Stimulated activated CD4-positive, alpha-beta T cell treated with anti-CD3 and anti-CD28 coated beads, TNF-alpha, amount 100 ng/mL, for 4 hours (primary cell): ENCODE measurements at places on chromosomes 6 and 20.

- no peak for DNase-seq
Observed at GRCh38 chr6:161459008-161459615, 185.3 kb upstream of the AGPAT4 start.

DNA sequence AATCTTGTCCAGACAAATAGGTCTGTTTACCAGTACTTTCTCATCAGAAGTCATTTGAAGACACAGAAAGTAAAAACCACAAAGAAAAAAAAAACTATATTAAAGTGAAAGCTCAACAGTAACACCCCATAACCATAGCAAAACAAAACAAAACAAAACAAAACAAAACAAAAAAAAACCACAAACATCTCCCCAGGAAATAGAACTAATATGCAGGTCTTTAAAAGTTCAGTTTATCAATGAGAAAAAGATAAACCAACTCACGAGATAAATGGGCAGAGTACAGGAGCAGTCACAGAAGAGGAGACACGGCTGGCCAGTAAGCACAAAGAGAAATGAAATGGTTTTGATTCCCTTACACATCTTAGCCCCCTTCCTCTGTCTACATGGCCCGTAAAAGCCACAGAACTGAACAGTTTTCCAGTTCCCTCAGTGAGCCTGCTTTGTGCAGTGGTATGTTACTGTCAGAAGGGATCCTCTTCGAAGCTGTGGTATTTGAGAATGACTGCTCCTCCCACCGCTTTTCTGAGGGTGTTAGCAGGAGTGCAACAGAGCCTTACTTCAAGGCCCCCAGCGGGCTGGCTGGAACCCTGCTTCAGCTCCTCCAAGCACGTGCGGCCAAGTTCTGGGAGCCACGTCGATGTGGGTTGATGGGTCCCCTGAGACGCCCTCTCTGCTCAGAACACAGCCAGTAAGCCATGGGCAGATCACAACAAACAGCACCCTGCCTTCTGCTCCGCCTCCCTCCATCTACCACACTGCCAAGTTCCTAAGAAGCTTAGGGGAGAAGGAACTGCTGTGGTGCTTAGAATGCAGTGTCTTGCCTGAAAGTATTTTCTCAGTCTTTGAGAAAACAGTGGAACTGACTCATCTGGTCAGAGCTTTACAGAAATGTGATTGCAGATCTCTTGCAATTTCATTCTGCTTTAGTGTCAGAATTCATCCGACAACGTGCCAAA lies 14.0 kb downstream of the UST start:
- peak; percentile 13 for DNase-seq

DNA sequence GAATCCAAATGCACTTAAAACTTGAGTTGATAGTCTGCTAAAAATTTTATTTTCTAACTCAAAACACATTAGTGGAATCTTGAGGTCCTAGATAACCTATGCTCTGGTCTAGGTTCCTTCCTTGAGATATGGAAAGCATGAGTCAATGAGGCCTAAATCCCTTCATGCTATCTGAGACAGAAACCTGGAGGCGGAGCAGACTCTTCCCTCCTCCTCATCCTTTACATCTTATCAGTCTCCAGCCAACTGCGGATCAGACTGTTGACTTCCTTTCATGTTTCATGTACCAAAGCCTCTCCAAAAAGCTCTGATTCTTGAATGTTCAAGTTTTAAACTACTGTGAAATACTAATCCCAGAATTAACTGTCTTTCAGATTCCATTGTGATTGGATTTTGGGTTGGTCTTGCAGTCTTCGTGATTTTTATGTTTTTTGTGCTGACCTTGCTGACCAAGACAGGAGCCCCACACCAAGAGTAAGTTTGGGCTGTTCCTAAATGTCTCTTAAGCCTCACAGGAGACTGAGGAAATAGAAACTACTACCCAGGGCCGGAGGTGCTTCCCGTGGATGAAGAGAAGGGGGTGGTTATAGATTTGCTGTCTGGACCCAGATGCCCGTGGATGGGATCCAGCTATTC lies 29.1 kb downstream of the MRAP2 start:
- no peak for DNase-seq

DNA sequence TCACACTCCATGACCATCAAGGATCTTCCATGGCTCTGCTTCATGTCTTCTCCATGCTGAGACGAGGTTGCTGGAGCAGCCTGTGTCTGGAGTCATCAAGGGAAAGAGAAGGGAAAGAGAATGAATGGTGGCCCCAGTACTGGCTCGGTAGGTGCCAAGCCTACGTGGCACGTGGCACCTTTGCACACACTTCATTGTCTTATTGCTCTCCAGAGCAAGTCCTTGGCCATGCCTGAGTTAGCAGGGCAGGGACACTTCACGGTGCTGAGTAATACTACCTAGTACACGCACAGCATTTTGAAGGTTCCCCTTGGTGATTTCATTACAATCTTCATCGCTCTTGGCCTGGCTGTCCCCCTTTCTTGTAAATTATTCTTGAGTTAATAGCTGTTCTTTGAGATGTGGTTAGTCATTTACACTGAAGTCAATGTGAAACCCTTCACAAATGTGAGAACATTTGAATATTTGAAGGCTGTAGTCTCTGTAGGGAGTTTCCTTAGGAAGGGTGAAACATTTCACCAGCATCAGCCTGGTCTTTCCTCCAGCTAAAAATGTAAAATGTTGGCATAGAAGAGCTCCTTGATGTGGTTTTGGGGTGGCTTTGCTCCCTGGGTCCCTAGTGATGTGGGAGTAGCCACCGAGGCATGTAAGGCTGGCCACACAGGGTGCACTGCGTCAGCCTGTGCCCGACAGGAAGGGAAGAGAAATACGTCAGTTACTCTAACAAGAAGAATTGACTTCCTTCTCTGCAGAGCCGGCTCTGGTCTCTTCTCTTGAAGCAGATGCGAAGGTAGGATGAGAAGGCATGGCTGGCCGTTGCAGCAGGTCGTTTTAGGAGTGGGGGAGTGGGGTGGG lies at the start of gene SYTL3:
SYTL3 (plus strand) TSS at position 766 of the 855 bp plus-strand sequence. CDS start 13,215 bp downstream, outside the sequence.
- peak; percentile 42 for DNase-seq

DNA sequence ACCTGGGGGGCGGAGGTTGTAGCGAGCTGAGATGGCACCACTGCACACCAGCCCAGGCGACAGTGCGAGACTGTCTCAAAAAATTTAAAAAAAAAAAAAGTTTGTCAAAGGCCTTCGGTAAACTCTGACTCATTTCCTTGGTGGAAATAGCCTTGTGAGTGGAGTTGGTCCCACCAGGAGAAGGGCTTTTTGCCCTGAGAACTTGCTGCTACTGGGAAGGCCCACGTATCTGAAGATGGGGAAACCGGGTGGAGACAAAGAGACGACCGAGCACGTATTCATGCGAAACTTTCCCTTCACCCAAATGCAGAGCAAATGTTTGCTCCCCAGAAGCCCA lies 51.7 kb downstream of the SLC22A23 start:
- DNase-seq: no peak

DNA sequence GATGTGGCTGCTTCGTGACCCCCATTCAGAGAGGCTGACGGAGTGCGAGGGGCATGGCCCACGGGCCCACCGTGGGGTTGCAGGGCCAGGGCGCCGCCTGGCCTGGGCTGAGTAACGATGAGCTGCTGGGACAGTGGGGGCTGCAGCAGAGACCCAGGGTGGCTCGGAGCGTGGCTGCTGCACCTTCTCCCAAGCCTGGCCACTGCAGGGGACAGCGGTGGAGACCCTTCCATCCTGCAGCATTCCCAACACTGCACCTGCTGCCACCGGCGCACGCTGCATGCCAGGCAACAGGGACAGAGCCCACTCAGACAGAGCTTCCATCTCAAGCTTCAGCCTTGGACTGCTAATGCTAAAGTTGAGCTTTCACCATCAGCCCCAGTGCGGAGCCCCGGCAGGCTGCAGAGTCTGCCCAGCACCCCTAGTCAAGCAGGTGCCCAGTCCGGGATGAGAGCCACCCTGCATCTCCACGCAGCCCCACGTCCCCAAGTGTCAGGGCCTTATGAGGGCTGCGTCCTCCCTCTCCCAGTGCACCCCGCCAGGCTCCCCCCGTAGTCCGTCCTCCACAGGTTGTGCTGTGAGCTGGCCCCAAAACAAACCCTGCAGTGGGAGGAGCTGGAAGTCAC lies 89.4 kb upstream of the AFDN start:
- DNase-seq: no peak

GRCh38 chr6:36714511-36714910 lies 16.9 kb downstream of the RAB44 start:
- no peak for DNase-seq

- DNase-seq: no peak
Observed at GRCh38 chr6:99334526-99335127, 14.8 kb downstream of the FAXC start.

DNA sequence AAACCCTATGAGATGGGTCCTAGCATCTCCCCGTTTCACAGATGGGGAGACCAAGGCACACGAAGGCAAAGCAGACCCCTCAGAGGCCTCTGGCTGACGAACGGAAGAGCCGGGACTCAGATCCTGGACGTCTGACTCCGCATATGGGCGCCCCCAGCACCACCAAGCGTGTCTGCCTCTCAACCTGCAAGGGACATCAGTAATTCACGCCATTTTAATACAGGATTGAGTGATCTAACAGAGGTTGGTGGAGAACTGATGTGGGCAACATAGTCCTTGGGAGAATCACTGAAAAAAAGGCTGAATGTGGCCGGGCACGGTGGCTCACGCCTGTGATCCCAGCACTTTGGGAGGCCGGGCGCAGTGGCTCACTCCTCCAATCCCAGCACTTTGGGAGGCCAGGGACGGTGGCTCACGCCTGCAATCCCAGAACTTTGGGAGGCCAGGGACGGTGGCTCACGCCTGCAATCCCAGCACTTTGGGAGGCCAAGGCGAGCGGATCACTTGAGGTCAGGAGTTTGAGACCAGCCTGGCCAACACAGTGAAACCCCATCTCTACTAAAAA lies 206.6 kb downstream of the DLL1 start:
- DNase-seq: no peak

GRCh38 chr6:127291495-127291894 lies 24.8 kb downstream of the RNF146 start:
- DNase-seq: no peak

DNA sequence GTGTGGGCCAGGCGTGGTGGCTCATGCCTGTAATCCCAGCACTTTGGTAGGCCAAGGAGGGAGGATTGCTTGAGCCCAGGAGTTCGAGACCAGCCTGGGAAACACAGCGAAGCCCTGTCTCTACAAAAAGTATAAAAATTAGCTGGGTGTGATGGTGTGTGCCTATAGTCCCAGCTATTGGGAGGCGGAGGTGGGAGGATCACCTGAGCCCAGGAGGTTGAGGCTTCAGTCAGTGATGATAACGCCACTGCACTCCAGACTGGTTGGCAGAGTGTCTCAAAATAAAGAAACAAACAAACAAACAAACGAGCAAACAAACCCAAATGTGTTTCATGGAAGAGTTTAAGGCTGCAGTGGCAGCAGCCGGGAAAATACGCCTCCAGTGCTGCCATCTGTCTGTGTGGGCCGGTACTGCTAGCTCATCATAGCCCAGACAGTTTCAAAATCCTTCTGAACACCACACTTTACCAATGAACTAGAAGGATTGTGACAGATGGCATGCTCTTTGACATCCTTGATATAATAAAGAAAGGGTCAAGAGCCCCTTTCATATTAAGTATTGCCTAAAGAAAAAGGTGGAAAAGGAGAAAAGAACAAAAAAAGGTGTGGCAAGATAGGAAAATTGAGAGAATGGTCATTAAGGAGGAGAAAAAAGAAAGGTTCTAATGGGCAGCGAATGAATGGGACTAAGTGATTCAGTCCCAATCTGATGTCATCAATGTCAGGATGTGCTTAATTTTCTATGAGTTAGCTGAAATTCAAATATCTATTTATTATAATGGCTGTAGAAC lies 298.6 kb downstream of the SYNE1 start:
- peak; percentile 42 for DNase-seq

- DNase-seq: no peak
Observed at GRCh38 chr20:35974256-35974655, 5.9 kb downstream of the CNBD2 start.

DNA sequence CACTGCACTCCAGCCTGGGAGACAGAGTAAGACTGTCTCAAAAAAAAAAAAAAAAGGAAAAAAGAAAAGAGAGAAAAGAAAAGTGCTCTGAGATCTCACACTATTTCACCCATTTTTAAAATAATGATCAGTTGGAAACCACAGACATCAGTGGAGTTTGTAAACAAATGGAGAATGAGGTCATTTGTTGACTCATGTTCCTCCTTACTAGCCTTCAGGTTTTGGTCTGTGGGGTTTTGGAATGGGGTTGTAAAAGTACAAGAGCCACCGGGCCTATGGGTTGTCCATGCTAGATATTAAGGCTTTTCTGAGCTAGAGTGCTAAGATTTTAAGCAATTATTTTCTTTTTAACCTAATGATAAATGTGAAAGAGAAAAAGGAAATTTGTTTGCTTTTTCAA lies 104.4 kb upstream of the PRL start:
- DNase-seq: no peak

DNA sequence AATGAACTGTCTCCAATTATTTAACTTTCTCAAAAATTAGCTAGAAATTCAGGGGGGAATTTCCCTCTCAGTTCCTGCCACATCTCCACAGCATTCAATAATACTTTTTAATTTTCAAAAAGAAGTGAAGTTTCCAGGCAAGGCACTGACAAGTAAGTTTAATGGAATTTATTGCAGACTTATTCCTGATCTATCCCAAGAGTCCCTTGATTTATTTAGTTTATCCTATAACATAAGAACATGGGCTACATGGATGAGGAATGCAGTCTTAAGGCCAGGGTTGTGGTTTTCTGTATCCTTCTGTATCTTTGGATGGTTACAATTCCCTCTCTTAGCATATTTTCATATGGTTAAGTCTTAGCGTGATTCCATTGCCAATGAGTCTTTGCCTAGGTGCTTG lies 126.5 kb downstream of the TSHZ2 start:
- DNase-seq: no peak

DNA sequence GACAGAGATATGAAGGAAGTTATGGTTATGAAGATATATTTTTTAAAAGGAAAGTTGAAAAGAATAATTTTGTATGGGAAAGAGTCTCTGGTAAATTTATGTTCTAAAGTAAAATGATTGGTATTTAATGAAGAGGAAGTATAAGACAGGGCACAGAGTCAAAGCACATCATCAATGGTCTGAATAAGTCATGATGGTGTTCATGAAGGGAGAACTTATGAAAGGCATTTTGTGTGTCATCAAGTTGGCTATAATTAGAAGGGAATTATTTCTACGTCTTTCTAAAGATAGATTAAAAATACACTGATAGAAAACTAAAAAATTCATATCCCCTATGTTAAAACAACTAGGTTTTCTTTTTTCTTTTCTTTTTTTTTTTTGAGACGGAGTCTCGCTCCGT lies 21.4 kb upstream of the SNAI1 start:
- DNase-seq: no peak

GRCh38 chr20:38260025-38260377 lies 534 bp downstream of the KIAA1755 start:
- DNase-seq: no peak

GRCh38 chr20:54601831-54602515 lies 126.6 kb downstream of the DOK5 start:
- no peak for DNase-seq

- DNase-seq: no peak
Observed at GRCh38 chr6:51648236-51648635, 439.2 kb downstream of the PKHD1 start.

- no peak for DNase-seq
Observed at GRCh38 chr6:45388328-45388727, 10.6 kb upstream of the SUPT3H start.

- DNase-seq: peak; percentile 31
Observed at GRCh38 chr6:40587240-40588069, at the start of gene LRFN2. Gene LRFN2 (minus strand): TSS chr6:40587364.
